Kidney epithelial cell (primary cell): ENCODE measurements at places on chromosomes 13 and 19. TPM values are rescaled to one million over a fixed set of nuclear protein-coding genes. Genes with fewer than 3 reads are reported as not detected.

LILRA5 gene
- 1.9 TPM in 1 of 2 replicates, not detected in the other for total RNA-seq

LGALS7B gene
- total RNA-seq = not detected in 2 replicates

GRCh38 chr13:67018775-67019174 lies 211.4 kb downstream of the PCDH9 start:
- DNase-seq = no peak

DNA sequence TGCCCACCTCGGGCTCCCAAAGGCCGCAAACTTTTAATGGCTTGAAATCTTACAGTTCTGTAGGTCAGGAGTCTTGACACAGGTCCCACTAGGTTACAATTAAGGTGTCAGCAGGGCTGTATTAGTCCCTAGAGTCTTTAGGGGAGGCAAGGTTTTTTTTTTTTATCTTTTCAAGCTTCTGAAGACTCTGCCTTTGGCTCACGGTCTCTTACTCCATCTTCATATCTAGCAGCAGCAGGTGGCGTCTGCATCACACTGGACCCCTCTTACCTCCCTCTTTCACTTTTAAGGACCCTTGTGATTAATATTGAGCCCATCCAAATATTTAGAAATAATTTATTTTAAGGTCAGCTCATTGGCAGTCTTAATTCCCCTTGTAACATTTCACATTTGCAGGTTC lies 11.6 kb downstream of the MIR17HG start:
- DNase-seq = no peak

DNA sequence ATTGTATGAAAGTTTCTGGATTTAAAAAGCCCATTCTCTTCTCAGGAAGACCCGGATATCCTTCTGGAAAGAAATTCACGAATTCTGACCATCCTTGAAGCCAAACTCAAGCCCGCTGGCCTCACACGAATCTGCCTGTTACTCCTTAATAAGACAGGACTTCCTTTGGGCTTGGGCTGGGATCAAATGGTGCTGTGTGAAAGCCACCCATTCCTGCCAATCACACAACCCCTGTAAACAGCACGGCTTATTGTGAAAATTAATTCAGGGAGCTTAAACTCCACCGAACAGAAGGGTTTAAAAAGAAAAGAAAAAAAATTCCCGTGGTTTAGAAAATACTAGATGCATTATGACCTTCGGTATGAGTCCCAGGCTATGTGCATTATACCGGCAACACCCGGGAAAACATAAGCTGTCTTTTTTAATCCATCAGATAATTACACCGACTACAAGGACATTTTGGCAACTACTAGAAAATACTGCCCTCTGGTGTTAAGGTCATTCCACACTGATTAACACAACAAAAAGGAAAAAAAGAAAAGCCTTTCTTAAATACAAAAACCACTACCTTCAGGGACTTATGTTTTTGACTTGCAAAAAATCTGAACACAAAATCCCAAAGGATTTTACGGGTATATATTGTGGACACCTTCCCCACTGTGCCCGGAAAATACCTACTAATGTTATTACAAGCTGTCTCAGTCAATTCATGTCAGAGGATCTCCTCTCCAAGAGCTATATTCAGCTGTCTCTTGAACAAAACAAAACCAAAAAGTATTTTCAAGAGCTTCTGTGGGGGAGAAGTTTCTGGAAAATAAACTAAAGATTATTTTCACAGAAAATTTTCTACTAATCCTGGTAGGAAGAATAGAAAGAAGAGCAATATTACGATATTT lies 76.0 kb upstream of the LSM14A start:
- DNase-seq = peak; percentile 21

GRCh38 chr19:7492142-7492541 lies 3.3 kb upstream of the PEX11G start:
- no peak for DNase-seq

GRCh38 chr13:25912961-25913360 lies 138.9 kb downstream of the SHISA2 start:
- DNase-seq = no peak

DNA sequence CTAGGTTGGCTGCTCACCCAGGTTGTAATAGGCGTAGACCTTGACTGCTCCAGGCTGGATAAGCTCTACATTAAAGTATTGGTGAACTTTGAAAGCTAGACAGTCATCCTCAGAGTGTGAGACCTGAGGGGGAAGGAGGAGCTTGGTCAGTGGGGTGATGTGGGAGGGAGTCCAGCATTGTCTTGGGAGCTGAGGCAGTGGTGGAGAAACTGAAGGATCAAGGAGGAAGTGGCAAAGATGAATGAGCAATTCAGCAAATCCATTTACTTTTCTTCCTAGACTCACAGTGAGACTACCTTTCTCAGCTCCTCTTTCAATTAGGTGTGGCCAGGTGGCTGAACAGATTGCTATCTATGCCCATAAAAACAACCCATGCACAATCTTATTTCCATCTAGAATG lies 10.2 kb upstream of the TNFSF14 start:
- DNase-seq = no peak

- no peak for DNase-seq
These were observed 415.9 kb downstream of the FGF9 start for GRCh38 chr13:22086597-22087330.

GRCh38 chr19:51772977-51773376 lies 12.0 kb downstream of the FPR2 start:
- DNase-seq = no peak
